ENCODE measurements at places on chromosomes 16 and 17.
A peak's percentile ranks its signal among the peaks of the same experiment; 100 is the strongest.

GRCh38 chr17:37064206-37064605 is 115.5 kb downstream of the AATF start:
- no peak for DNase-seq

GRCh38 chr17:354651-355556 is 2.3 kb upstream of the RPH3AL start:
- DNase-seq: no peak

DNA sequence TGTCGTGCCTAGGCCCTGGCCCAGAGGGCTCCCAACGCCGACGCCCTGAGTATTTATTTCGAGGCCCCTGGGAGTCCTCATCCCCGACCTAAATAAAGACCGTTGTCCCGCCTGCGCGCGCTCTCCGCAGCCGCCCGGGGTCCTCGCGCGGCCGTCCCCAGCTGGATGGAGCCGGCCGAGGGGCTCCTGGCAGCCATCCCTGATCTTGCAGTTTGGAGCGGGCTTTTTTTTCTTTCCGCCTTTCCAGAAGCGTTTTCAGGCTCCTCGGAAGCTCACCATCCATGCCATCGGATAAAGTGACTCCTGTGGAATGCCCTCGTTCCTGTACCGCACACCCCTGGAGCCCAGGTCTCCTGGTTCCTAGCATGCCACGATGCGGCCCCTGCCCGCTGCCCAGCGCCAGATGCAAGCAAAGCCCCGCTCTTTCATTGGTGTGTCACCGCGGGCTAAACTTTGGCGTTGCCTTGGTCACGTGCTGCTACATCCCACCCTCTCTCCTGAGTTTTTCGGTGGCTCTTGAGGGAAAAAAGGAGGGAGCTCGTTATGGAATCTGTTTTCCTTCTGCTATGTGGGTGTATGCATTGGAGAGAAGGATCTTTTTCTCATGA is 716 bp downstream of the TMEM94 start:
- DNase-seq: no peak

GRCh38 chr17:74430706-74431567 is 951 bp upstream of the GPRC5C start:
- no peak for DNase-seq

- no peak for DNase-seq
Observed at GRCh38 chr16:2326191-2326590, 14.3 kb downstream of the ABCA3 start.

GRCh38 chr17:22090263-22090935 is 398.1 kb downstream of the KCNJ18 start:
- DNase-seq: no peak

DNA sequence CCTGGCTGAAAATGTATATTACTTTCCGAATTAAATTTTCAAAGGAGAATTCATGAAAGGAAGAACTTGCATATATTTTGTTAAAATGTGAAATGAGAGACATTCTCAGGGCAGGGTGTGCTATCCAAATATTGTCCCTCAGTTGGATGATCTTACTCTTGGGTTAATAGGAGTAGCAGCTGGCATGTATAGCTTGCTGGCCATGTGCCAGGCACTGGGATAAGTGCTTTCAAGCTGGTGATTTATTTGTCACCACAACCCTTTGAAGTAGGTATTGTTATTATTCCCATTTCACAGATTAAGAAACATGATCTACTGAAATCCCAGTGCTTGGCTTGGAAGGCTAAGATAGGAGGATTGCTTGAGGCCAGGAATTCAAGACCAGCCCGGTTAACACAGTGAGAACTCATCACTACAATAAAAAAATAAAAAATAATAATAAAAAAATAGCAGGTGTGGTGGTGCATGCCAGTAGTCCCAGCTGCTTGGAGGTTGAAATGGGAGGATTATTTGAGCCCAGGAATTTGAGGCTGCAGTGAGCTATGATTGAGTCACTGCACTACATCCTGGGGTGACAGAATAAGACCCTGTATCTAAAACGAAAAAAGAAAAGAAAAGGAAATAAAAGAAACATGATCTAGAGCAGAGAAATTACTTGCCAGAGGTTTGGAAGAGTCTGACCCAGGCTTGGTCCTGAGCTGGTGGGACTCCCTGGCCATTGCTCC is 11.6 kb upstream of the MPHOSPH6 start:
- no peak for DNase-seq

DNA sequence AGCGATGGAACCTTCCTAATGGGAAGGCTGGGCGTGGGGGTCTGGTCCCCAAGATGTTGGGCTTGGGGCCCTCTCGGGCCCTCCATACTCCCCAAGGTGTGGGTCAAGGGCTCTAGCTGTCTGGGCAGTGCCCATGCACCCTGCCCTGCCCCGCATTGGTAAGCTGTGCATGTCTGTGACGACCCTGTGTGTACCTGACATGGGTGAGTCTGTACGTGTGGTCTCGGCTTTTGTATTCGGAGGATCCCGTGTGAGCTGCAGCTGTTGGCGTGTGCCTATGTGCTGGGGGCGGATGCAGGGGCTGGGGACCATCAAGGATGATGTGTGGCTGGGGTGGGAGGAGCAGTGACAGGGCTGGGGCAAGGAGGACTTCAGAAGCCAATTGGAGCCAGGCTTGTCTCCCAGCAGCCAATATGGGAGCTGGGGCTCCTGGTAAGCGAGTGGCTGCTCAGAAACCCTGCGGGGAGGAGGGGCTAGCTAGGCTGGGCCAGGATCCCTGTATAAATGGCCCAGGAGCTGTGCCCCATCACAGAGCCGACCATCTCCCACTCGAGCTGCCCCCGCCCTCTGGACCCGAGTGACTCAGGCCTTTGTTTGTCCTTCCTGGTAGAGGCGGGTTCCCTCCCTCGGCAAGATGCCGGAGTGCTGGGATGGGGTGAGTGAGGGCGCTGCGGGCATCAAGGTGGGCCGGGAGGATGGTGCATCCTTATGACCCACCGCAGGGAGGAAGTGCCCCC is at the start of gene NDRG4:
TSS of gene NDRG4 (plus strand) at position 529 of the 737 bp plus-strand sequence. CDS start at position 635, 106 bp downstream.
- DNase-seq: peak; percentile 34

DNA sequence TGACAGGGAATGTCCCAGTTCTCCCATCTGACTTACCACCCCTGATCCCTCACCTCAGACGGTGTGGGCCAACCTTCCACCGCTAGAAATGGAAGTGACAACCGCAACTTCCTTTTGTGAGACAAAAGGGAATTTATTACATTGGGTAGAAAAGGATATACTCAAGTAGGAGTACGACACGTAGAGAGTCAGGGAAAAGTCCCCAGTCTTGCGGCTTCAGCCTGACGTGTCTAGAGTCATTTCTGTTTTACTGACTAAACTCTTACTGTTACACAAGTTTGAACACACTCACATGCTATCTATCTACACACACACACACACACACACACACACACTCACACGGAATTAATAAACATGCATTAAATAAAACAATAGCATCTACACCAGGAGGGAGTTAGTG is 178.9 kb downstream of the COPRS start:
- no peak for DNase-seq

DNA sequence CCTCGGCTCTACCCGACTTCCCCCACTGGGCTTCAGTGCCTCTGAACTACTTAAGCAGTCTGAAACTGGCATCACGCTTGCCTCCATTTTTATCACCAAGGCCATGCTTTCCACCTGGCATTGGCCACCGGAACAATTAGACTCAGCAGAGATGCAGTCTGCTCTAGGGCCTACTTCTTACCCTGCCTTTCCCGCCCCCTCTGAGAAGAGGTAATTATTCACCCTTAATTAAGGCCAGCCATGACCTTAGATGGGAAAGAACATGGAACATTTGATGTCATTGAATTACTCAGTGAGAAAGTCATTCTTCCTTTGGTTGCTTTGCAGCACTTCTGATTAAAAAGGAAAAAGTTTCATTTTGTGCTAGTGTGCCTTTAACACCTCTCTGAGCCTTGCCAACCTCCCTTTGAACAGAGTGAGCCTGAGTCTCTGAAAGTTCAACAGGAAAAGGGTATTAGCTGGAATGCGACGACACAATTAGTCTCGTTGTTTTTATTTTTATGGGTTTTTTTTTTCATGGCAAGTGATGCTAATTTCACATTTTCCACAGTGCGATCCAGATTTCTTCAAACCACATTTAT is 60.9 kb upstream of the TNRC6A start:
- no peak for DNase-seq

DNA sequence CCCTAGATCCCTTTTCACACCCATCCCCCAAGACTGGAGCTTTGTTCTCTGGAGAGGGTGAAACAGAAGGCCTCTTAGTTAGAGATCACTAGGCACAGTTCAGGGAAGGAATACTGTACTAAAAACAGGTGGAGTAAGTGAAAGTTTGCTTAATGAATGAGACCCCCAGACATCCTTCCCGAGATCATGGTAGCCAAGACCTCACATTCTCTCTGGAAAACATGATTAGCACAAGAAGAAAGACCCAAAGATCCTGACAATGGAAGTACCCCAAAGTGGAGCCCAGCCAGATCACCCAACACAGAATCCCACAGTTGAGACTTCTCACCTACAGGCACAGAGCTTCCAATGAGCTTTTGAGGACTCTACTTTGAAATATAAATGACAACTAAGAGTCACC is 3.4 kb upstream of the CMTM4 start:
- DNase-seq: no peak

- DNase-seq: no peak
Observed at GRCh38 chr16:24150282-24150681, 105.9 kb upstream of the CACNG3 start.

DNA sequence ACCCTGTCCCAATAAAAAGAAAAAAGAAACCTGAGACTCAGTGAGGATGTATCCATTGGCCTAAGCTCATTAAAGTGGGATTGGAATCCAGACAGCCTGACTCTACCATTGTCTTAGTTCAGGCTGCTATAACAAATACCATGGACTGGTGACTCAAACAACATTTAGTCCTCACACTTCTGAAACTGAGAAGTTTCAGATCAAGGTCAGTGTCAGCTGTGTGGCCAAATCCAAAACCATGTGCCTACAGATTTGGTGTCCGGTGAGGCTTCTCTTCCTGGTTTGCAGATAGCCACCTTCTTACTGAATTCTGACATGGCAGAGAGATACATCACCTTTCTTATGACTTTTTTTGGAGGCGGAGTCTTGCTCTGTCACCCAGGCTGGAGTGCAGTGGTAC is 53.3 kb upstream of the KDM8 start:
- DNase-seq: no peak

GRCh38 chr16:31453255-31454204 is 5.8 kb upstream of the ARMC5 start:
- DNase-seq: no peak

GRCh38 chr17:73311428-73311780 is 397 bp downstream of the CDC42EP4 start:
- no peak for DNase-seq

DNA sequence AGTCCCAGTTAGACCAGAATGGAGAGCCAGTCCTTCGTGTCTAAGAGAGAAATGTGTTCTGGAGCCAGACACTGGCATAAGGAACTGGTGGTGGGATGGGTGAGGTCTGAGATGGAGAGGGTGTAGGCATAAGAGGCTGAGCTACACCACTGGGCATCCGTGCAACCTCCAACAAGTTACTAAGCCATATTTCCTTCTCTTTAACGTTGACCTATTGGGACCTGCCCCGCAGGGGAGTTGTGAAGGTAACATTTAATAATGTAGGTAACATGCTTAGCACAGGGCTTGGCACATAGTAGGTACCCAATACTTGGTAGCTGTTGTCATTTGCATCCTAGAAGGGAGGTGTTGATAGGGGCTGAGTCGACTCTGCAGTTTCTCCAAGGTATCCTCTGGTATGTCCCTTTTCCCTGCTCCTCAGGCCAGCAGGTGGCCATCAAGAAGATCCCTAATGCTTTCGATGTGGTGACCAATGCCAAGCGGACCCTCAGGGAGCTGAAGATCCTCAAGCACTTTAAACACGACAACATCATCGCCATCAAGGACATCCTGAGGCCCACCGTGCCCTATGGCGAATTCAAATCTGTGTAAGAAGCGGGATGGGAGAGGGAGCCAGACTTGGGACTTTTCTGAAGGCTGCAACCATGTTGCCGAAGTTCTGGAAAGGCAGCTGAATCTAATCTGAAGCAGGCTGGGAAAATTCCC is 1.2 kb downstream of the MAPK7 start:
- DNase-seq: no peak

GRCh38 chr17:59496178-59496577 is 69.2 kb upstream of the DHX40 start:
- no peak for DNase-seq

- DNase-seq: no peak
Observed at GRCh38 chr17:42568341-42569111, 1.6 kb downstream of the MLX start.

GRCh38 chr17:36475346-36475970 is 11.0 kb upstream of the ZNHIT3 start:
- no peak for DNase-seq

- DNase-seq: no peak
Observed at GRCh38 chr17:6361733-6362132, 73.2 kb downstream of the AIPL1 start.

- no peak for DNase-seq
Observed at GRCh38 chr17:8210761-8211458, 535 bp upstream of the AURKB start.

DNA sequence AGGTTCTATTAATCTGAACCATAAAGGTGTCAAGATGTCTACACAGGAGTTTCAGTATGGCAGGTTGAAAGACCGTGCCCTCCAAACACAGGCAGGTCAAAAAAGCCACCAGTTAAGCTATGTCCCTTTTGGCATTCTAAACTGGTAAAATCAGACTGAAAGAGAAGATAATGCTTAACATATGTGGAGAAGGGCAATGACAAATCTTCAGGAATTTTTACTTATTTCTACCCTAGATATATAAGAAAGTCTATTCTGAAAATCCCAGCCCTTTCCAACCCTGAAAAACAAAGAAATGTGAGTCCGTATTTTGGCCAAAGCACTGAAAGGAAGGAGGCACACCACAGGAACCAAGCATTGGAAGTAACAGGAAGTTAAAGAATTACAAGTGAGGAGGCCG is 16.5 kb downstream of the AP1G1 start:
- no peak for DNase-seq

GRCh38 chr17:77405867-77406732 is 265.3 kb downstream of the SEC14L1 start:
- peak; percentile 34 for DNase-seq

- no peak for DNase-seq
Observed at GRCh38 chr17:73550556-73550955, 93.7 kb downstream of the SDK2 start.

DNA sequence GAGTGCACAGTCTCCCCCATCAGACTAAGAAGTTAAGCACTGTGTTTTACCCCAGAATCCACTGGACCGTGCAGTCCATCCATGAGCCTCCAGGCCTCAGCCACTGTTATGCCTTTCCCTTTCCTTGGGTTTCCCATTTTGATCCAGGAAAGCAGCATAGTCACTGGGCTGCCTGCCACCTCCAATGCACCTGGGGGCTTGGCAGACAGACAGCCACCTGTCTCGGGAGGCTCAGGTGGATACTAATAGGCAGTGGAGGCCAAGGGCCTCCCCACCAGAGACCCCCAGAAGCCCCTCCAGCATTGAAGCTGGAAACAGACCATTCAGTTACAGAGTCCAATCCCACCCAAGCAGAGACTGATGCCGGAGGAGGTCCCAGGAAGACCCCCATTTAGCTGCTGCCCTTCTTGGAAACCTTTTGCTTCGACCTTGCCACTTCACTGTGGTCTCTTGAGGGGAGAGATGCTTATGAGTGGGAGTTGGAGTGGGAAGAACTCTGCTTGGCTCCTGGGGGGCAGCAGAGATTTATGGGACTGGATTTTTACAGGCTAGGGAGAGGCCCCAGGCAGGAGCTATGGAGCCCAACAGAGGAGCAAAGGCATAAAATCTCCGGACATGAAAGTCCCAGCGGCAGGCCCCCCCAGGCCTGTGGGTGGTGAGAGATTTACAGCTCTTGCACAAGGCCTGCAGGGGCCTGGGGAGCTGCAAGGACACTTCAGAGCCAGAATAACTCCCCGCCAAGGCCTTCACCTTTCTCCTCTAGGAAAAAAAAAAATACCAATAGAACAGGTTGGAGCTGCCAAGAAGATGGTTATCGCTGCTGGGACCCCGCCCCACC is 12.2 kb upstream of the SP2 start:
- no peak for DNase-seq

- no peak for DNase-seq
Observed at GRCh38 chr16:84169765-84170310, 17.0 kb downstream of the TAF1C start.
